Gastrocnemius medialis (tissue), 4 donors: ENCODE measurements at places on chromosomes 3 and 15. TPM values are rescaled to one million over a fixed set of nuclear protein-coding genes. Genes with fewer than 3 reads are reported as not detected.
A peak's percentile ranks its signal among the peaks of the same experiment; 100 is the strongest.

Gene AADACL2
- total RNA-seq, result not detected

Gene TMCO5A
- total RNA-seq, result not detected

Gene ARIH2
- 134 TPM for total RNA-seq

Gene ZPLD1
- total RNA-seq, result 0.07 TPM

Gene C15orf62
- total RNA-seq, result not detected

Gene LAMB2
- 286 TPM for total RNA-seq

Gene GPR149
- not detected for total RNA-seq

Gene TTLL13
- not detected for total RNA-seq

Gene IQCH
- total RNA-seq, result 0.07 TPM

Gene SEMA5B
- 0.10 TPM for total RNA-seq

Gene RETNLB
- total RNA-seq, result not detected

GRCh38 chr15:50908209-50909009, at the start of gene AP4E1:
TSS of gene AP4E1 (plus strand) at chr15:50908683. CDS start at chr15:50908779, 96 bp downstream.
- peak within 1 kb of the TSS; percentile 93 for H3K27ac ChIP-seq
- H3K27me3 ChIP-seq, result no peaks in the 10 kb centered on the region
- H3K4me1 ChIP-seq, result peaks cover 24% of the 10 kb centered on the region

GRCh38 chr15:55916666-55917409, 76.6 kb downstream of the NEDD4 start:
- H3K4me1 ChIP-seq, result peaks cover 8% of the 10 kb centered on the region
- peak overlapping the region; percentile 60 for H3K4me3 ChIP-seq
- no peak for DNase-seq
- peak overlapping the region; percentile 84 for H3K27ac ChIP-seq
- no peaks in the 10 kb centered on the region for H3K27me3 ChIP-seq

DNA sequence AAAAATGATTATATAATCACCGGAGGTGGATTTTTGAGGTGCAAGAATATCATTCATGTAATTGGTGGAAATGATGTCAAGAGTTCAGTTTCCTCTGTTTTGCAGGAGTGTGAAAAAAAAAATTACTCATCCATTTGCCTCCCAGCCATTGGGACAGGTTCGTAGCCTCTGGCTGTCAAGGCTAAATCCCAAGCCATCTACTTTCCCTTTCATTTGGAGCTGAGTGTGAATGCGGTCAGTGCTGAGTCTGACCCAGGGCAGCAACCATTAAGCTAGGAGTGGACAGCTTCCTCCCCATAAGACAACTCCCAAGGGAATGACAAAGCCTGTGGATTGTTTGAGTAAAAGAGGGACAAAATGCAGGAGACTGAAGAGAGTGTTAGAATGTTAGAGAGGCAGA, 33.6 kb downstream of the PARP14 start:
- no peaks in the 10 kb centered on the region for H3K27me3 ChIP-seq
- no peak for DNase-seq
- no peak overlapping the region for H3K4me3 ChIP-seq
- H3K27ac ChIP-seq, result no peak overlapping the region
- H3K36me3 ChIP-seq, result peaks cover 26% of the 10 kb centered on the region

- H3K27me3 ChIP-seq, result no peaks in the 10 kb centered on the region
- no peaks in the 10 kb centered on the region for H3K36me3 ChIP-seq
- H3K27ac ChIP-seq, result peak overlapping the region; percentile 66
- DNase-seq, result no peak
- H3K4me3 ChIP-seq, result no peak overlapping the region
Measured at GRCh38 chr3:196192036-196192523, 19.1 kb downstream of the ZDHHC19 start.

DNA sequence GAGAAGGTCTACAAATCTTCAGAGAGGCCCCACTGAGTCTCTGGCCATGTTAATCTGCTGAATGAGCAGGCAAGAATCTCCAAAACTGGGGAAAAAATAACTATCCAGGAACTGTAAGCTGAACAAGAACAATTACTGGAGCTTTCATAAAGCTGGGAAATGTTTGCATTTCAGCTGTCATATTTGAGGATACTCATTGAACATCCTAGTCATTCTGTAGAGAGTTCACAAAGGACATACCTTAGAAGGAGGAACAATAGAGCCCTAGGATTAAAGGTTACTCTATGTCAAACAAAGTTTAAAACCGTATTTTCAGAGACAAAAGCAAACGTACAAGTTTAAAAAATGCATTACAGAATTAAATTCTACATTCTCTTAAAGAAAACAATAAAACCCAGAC, 257.5 kb downstream of the SCAPER start:
- no peak overlapping the region for H3K4me3 ChIP-seq
- no peak for DNase-seq

- no peak overlapping the region for H3K27ac ChIP-seq
- no peak for DNase-seq
- no peaks in the 10 kb centered on the region for H3K4me1 ChIP-seq
- H3K27me3 ChIP-seq, result no peaks in the 10 kb centered on the region
Measured at GRCh38 chr15:34046471-34047145, 7.6 kb upstream of the AVEN start.

GRCh38 chr3:152496286-152496685, 227.6 kb downstream of the MBNL1 start:
- DNase-seq, result no peak
- peaks cover 4% of the 10 kb centered on the region for H3K4me1 ChIP-seq
- peak overlapping the region; percentile 63 for H3K27ac ChIP-seq
- no peak overlapping the region for H3K4me3 ChIP-seq
- H3K27me3 ChIP-seq, result no peaks in the 10 kb centered on the region

DNA sequence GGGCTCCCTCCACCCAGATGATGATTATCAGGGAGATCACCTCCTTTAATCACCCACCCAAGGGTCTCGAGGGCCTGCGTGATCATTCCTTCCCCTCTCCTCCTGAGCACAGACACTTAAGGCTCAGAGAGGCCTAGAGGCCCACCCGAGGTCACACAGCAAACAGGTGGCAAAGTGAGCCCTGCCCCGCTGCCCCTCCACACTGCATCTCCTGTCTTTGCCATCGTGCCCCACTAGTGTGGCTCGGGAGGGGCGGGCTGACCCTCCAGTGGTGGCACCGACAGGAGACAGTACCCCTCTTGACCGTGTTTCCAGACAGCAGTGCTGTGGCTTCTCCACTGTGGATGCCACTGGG, 4.9 kb upstream of the PLXND1 start:
- no peak overlapping the region for H3K4me3 ChIP-seq
- DNase-seq, result no peak
- H3K27me3 ChIP-seq, result no peaks in the 10 kb centered on the region
- peaks cover 5% of the 10 kb centered on the region for H3K4me1 ChIP-seq
- H3K27ac ChIP-seq, result peak overlapping the region; percentile 9

DNA sequence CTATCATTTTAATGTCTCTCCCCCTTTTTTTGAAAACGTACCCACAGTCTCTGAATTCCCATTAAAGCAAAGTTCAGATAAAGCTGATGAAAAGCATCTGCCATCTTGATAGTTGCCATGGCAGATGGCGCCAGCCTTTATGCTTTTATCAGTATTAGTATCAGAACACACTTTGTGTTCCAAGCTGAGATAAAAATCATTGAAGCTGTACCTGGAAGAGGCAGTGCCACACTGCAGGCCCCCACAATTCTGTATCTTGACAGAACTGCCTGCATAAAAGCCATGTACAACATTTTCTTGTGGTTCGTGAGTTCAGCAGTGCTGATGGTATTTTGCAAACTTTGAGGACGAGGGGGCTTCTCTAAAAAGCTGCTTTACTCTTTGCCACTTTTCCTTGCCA, 311.7 kb downstream of the SATB1 start:
- no peak for DNase-seq
- no peaks in the 10 kb centered on the region for H3K36me3 ChIP-seq
- no peaks in the 10 kb centered on the region for H3K27me3 ChIP-seq
- no peaks in the 10 kb centered on the region for H3K4me1 ChIP-seq
- H3K4me3 ChIP-seq, result no peak overlapping the region

DNA sequence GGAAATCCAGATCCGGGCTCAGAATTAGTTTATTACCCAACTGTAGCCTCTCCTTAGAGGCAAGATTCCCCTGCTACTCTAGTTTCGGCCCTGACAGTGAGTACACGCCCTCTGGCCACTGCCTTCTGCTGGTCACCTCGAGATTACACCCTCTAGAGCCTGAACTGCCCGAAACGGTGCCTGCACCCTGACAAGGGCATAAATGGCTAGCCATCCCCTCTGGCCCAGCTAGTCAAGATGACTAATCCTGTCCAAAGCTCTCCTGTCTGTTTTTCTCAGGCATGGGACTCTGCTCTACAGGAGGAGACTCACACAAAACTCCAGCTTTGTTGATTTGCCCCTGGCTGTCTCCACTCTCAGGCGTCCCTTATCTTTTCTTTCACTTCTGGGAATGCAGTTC, 150.5 kb upstream of the UBE2E2 start:
- H3K4me3 ChIP-seq, result no peak overlapping the region
- DNase-seq, result no peak
- H3K36me3 ChIP-seq, result no peaks in the 10 kb centered on the region

GRCh38 chr3:137693791-137694190, 70.3 kb upstream of the SOX14 start:
- no peaks in the 10 kb centered on the region for H3K36me3 ChIP-seq
- DNase-seq, result no peak
- no peak overlapping the region for H3K27ac ChIP-seq
- H3K4me1 ChIP-seq, result no peaks in the 10 kb centered on the region
- H3K4me3 ChIP-seq, result no peak overlapping the region
- no peaks in the 10 kb centered on the region for H3K27me3 ChIP-seq

DNA sequence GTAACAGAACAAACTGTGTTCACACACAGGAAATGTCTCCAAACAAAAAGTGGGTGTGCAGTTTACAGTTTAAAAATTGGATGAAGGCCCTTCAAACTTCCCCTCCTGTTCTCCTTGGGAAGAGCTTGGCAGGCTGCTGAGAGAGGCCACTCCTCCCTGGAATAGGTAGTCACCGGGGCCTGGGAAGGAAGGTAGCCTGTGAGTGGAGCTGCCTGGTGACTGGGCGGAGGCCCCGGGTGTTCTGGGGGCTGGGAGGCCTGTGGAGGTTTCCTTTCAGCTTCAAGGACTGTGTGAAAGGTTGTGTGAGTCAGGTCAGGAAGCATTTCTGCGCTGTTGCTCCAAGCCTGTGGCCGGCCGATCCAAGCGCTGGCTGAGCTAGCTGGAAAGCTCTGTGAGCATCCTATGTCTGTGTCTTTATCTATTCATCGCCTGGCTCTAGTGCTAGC, 14.1 kb downstream of the SLCO3A1 start:
- no peak overlapping the region for H3K4me3 ChIP-seq
- DNase-seq, result peak; percentile 34
- H3K27ac ChIP-seq, result peak overlapping the region; percentile 64

DNA sequence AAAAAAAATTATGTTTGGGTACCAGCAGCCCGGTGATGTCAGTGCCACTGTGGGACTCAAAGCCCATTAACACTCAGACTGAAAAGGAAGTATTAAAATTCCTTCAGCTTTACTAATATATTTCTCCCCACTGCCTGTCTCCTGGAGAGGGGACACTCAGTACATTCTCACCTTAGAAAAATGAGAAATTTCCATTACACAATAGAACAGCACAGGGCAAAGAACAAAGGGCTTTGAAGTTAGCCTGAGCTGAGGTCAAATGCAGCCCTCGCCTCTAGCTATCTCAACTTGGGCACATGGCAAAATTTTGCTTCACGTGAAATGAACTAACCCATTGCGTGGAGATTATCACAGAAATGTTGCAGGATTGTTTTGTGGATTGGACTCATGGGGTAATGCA, 80.8 kb downstream of the RARB start:
- no peaks in the 10 kb centered on the region for H3K27me3 ChIP-seq
- no peaks in the 10 kb centered on the region for H3K36me3 ChIP-seq
- H3K4me1 ChIP-seq, result peaks cover 44% of the 10 kb centered on the region
- DNase-seq, result no peak
- peak overlapping the region; percentile 79 for H3K27ac ChIP-seq

DNA sequence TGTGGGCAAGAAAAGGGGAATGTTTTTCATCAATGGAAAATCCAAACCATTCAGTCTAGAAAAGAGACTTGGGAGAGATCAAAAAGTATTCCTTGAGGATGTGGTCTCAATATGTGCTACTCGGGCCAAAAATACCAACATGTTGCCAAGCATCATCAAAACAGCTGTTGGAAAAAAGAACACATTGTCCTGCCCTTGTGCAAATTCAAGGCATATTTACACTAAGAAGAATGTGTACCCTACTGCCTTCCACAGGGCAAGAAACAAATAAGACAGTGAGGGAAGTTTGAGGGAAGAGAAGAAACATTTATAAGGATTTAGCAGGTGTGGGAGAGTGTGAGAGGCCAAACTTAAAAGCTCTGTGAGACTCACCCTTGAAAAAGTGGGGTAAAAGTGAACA, 252.1 kb downstream of the NTRK3 start:
- H3K27me3 ChIP-seq, result no peaks in the 10 kb centered on the region
- no peak for DNase-seq
- no peaks in the 10 kb centered on the region for H3K36me3 ChIP-seq
- peaks cover 16% of the 10 kb centered on the region for H3K4me1 ChIP-seq

- peaks cover 9% of the 10 kb centered on the region for H3K4me1 ChIP-seq
- H3K27me3 ChIP-seq, result no peaks in the 10 kb centered on the region
- H3K36me3 ChIP-seq, result no peaks in the 10 kb centered on the region
- H3K27ac ChIP-seq, result peak within 1 kb of the TSS; percentile 87
- H3K4me3 ChIP-seq, result peak within 1 kb of the TSS; percentile 95
- DNase-seq, result peak; percentile 93
Measured at GRCh38 chr15:84600687-84601554, at the start of gene ZSCAN2. TSS of gene ZSCAN2 (plus strand) at chr15:84601009. CDS start at chr15:84603928, 2,919 bp downstream.

GRCh38 chr3:28564211-28564610, 215.6 kb upstream of the AZI2 start:
- no peaks in the 10 kb centered on the region for H3K36me3 ChIP-seq
- no peaks in the 10 kb centered on the region for H3K4me1 ChIP-seq
- no peak for DNase-seq

DNA sequence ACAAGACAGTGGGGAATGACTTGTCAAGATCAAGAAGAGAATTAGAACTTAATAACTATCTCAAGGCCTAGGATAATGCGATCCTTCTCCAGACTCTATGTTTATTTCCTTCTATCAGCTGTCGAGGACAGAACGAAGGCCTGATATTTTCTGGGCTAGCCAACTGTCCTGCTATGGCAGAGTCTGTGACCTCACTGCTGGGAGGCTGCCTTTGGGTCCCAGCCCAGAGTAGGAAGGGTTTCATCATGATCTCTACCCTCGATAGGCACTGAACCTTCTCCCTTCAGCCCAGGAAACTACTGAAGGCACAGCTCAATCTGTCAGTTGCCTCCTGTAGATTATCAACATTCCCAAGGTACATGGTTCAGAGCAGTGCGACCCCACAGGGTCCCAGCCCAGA, 237.2 kb downstream of the ATP8B4 start:
- no peak overlapping the region for H3K27ac ChIP-seq
- H3K4me3 ChIP-seq, result no peak overlapping the region
- no peaks in the 10 kb centered on the region for H3K27me3 ChIP-seq
- H3K4me1 ChIP-seq, result no peaks in the 10 kb centered on the region

GRCh38 chr3:16849229-16849628, 35.5 kb upstream of the PLCL2 start:
- no peaks in the 10 kb centered on the region for H3K27me3 ChIP-seq
- H3K27ac ChIP-seq, result peak overlapping the region; percentile 55
- H3K36me3 ChIP-seq, result no peaks in the 10 kb centered on the region
- H3K4me1 ChIP-seq, result peaks cover 42% of the 10 kb centered on the region
- peak; percentile 44 for DNase-seq

DNA sequence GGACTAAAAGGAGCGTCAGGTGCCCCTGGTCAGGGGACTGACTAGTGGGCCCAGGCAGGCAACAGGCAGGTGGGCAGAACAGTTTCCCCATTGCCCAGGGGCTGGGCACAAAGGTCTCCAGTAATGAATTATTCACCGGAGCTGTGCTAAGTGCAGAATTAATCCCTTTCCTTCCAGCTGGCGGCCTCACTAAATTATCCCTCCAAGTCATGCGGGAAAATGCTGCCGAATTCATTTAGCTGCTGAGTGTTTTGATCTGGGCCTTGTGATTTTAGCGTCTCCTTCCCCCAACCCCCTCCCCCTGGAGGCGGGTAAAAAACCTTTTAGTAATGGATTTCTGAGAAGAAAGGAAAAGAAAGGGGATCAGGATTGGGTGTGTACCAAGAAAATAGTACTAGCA, 47.2 kb downstream of the CCDC33 start:
- no peaks in the 10 kb centered on the region for H3K36me3 ChIP-seq
- DNase-seq, result no peak
- peaks cover 5% of the 10 kb centered on the region for H3K27me3 ChIP-seq
- no peaks in the 10 kb centered on the region for H3K4me1 ChIP-seq
- H3K4me3 ChIP-seq, result no peak overlapping the region
- no peak overlapping the region for H3K27ac ChIP-seq
